NCI-H1436 treated with DMSO at 0.1 percent for 48 hours (cell line): ENCODE measurements at places on chromosomes 6 and 20.

DNA sequence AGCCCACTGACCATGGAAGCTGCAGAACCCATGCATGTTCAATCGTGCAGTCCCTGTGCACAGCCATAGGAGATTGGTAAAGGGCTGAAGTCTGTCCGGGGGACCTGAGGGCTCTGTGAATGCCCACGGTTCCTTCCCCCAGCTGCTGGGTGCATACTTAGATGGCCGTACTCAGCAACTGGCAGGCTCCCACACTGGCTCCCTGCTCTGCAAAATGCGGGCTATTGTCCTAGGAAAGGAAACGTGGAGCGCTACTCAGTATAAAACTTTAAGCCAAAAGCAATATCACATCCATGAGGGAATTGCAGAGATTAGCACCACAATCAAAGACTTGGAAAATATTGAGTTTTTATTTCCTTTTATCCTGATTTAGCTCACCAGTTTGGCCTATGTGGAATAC lies 202.0 kb downstream of the WDR27 start:
- no peak for DNase-seq

GRCh38 chr6:43268355-43268700 lies 25.0 kb downstream of the TTBK1 start:
- DNase-seq, result no peak

- DNase-seq, result no peak
Measured at GRCh38 chr20:621125-621756, 11.1 kb upstream of the TCF15 start.

GRCh38 chr20:60087563-60088105 lies 129.4 kb downstream of the CDH26 start:
- DNase-seq, result no peak

DNA sequence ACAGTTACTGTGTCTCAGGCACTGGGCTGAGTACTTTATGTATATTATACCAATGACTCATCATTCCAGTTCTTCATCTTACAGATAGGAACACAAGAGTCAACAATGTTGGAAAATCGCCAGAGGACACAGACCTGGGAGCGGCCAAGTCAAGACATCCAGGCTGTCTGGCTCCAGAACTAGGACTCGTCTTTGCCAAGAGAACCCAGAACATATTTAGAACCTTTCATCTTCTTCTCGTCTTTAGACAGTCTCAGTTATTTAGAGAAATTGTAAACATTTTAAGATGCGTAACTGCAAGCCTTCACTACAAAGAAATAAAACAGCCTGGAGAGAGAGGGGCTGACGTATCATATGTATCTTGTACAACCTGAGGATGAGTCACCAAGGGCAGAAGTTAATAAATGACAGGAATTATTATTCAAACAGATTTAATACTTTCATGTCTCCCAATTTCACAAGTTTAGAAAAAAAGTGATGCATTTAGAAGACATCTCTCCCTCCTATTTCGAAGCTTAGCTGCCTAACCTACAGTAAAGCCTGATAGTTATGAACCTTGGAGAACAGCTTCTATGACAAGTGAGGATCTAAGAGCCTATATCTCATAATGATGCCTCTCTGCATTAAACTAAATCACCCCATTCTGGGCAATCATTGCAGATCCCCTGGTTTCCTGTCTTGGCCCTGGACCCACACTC lies 43.4 kb downstream of the SLC22A3 start:
- DNase-seq, result no peak

- DNase-seq, result no peak
Measured at GRCh38 chr20:51807720-51808250, 5.5 kb upstream of the SALL4 start.

GRCh38 chr20:32648761-32649650 lies 24.7 kb downstream of the C20orf203 start:
- DNase-seq, result no peak

DNA sequence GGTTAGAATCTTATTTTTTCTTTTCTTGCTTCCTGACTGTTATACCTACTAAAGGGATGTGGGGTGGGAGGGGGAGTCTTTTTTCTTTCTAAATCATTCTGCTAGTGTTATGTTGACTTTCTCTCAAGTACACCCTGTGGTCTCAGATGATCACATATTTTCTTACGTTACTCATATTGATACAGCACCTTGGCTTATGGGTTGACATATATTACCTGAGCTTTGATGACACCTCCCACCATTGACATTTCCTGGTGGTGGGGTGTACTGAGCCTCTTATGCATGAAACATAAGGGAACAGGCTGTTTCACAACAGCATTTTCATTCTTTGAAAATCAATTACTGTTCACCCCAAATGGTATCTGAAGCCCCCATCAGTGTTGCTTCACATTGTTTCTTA lies 169.8 kb downstream of the MMS22L start:
- DNase-seq, result no peak
